ENCODE measurements at places on chromosomes 2 and 18.

DNA sequence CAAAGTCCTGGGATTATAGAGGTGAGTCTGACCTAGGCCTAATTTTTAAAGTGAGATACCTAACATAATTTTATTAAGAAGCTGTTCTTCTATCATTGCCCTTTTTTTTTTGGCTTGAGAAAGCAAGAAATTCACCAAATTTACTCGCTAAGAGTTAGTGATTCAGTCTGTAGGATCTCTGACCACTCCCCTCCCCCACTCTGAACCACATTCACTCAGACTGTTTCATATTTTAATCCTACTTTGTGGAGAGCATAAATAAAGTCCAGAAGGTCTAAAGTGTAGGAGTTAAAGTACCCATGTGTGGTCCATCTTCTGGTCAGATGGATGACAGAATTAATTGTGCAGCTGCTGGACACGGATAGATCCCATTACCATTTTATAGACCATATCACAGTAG is 115.8 kb upstream of the MGAT5 start:
- no peak for DNase-seq

GRCh38 chr2:218995972-218996711 is 2.9 kb upstream of the CRYBA2 start:
- no peak for DNase-seq

- no peak for DNase-seq
Measured at GRCh38 chr2:54191361-54192135, 64.5 kb downstream of the TSPYL6 start.

- DNase-seq: no peak
Measured at GRCh38 chr18:43916984-43917383, 639.7 kb upstream of the SYT4 start.

DNA sequence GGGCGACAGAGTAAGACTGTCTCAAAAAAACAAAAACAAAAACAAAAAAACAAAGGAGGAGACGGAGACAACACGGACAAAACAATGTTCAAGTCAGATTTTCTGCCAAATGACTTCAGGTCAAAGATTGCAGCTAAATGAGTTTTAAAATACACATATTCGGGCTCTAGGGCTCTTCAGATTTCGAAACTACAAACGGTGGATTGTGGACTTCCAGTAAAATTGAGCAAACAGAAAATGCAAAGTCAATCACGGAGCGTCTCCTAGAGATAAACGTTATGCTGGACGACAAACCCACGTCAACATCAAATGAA is 558 bp downstream of the MRPS5 start:
- DNase-seq: no peak

DNA sequence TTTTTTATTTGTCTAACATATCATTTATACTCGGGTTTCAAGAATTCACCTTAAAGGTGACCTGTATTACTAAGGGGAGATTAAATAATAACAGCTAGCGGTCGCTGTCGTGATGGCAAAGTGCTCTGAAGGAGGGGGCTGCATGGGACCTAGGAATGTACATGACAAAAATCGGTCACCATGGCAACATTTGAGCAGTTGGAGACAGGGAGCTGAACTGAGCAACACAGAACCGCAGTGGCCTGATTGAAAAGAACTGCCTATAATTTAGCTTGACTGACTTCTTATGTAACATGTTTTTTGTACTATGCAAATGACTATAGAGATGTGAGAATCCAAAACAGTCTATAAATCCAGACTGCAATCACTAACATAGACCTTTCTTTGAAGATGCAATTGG is 34.3 kb upstream of the EPHA4 start:
- DNase-seq: no peak

GRCh38 chr2:180416627-180417026 is 409.5 kb upstream of the CWC22 start:
- DNase-seq: no peak

Data from GOT3 (cell line).